ENCODE measurements at places on chromosomes 11 and 22.

DNA sequence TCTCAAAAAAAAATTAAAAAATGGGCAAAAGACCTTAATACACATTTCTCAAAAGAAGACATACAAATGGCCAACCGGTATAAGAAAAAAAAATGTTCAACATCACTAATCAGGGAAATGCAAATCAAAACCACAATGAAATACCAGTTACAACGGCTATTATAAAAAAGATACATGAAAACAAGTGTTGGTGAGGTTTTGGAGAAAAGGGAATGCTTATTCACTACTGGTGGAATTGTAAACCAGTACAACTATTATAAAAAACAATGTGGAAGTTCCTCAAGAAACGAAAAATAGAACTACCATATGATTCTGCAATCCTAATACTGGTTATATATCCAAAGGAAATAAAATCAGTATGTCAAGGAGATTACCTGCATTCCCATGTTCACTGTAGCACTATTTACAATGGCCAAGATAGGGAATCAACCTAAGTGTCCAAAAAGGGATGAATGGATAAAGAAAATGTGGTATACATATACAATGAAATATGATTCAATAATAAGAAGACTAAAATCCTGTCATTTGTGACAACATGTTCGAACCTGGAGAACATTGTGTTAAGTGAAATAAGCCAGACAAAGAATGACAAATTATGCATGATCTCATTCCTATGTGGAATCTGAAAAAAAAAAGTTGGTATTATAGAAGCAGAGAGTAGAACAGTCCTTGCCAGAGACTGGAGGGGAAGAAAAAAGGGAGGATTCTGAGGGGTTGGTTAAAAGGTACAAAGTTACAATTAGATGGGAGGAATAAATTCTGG is 256.9 kb upstream of the PITPNB start:
- DNase-seq: no peak

- DNase-seq: no peak
Observed at GRCh38 chr11:64358907-64359711, at the start of gene RPS6KA4. Gene RPS6KA4 (plus strand): TSS chr11:64359162. CDS start chr11:64359236, 74 bp downstream.

GRCh38 chr11:95507794-95508193 is 276.8 kb upstream of the SESN3 start:
- no peak for DNase-seq

GRCh38 chr22:45271667-45272201 is 13.0 kb upstream of the UPK3A start:
- no peak for DNase-seq

DNA sequence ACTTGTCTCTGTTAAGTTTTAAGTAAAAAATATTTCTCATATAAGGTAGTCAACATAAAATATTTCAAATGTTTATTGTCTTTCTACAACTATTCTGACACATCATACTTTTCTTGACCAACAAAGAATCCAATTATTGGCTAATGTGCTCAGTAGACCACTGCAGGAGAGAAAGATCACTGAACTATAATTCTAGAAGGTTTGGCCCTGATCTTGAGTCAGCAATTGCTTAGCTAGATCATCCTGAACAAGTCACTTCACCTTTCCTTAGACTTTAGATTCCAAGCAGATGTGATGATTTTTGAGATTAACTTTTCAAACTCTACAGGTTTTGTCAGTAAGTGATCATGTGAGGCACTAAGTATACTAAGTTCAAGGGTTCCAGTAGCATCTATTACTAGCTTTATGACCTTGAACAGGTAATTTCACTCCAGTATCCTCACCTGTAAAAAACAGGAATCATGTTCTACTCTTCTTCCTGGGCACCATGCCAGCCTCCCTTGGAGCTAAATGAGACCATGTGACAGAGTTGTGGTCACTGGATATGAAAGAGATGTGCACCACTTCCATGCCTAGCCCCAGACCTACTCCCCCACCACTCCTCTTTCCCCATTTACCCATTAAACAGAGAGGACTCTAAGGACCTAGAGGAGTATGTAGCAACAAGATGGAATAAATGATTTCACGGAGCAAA is 17.3 kb downstream of the PGM2L1 start:
- DNase-seq: no peak

All from type B pancreatic cell (in vitro differentiated cells).